ENCODE measurements at places on chromosomes 2 and 18.

DNA sequence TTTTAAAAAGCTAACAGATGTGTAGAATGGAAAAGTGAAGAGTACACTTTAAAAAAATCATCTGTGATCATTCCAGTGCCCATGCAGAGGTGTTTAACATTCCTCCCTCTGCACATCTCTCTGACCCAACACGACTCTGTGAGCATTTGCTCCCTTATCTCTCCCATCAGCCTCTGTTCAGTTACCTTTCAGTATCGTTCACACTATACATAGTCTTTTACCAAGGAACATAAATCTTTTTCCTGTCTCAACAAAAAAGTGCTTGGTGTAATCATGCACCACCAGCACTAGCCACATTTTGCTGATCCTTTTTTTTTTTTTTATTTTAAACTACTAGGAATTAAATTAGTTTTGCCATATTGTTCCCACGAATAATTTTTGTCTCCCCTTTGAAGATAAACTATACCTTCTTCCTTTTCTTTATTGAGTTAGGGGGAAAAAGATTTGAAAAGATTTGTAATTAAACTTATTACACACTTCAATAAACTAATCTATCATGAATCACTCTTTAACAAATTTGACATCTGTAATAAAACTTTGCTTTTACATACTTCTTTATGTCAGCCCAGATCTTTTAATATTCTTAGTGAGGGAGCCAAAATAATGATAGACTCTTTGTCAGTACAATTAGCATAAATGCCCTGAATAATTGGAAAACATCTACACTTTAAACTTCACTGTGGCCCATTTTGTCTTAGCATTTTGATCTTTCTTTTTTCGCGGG, 489.8 kb upstream of the FANCL start:
- DNase-seq, result no peak

- DNase-seq, result peak; percentile 88
Observed at GRCh38 chr2:69196327-69197117, 183.5 kb downstream of the ANTXR1 start.

DNA sequence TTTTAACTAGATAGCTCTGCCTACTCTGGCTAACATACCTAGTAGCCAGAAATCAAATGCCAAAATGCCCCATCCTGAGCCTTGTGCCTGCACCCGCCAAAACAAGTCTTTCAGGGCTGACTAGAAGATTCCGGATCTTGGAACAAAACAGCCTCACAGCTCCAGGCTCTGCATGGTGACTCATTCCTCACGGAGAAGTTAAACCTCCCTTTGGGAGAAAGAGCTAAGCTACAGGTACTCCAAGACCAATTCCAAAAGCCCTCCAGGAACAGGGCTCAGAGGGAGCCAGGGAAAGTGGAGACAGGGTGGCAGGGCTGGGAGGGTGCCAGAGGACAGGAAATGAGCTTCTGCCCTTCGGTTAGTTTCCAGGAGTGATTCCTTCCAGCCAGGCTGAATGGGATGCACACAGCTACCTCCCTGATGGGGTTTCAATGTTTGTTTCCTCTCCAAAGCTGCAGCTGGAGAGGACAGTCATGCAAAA, 295.6 kb downstream of the TNS1 start:
- DNase-seq, result peak; percentile 66

GRCh38 chr2:102618452-102619413, 620 bp upstream of the SLC9A2 start:
- DNase-seq, result peak; percentile 2

DNA sequence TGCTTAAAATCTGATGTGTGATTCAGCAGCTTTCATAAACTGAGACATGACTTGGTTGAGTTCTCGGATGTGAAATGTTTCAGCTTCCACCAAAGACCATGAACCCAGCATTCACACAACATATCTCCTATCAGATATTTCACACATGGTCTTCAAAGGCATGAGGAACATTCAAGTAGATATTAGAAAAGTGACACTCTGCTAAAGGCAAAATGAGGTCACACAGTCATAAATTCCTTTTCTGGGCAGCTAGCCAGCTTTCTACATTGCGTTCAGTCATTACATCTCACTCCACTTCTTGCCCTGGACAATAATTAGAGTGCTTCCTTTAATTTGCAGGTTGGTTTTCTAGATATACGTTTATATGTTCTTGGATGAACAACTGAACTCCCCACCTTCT, 96.7 kb downstream of the GAREM1 start:
- no peak for DNase-seq
